ENCODE measurements at places on chromosomes 12 and 14.

DNA sequence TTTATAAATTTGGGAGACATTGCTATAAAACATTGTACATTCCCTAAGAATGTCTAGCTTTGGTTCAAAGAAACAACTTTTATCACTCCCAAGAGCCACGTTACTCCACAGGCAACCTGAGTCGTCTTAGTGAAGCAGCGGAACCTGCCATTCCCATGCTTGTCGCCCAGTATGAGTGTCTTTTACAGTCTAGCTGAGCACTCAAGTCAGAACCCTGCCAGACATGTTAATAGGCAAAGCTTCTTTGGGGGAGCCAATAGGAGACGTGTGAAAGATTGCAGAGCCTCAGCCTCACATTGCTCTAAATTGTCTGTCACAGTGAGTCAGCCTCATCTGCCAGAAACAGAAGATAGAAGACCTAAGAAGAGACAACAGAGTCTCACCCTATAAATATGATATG is 541.6 kb upstream of the FLRT2 start:
- no peak for DNase-seq

DNA sequence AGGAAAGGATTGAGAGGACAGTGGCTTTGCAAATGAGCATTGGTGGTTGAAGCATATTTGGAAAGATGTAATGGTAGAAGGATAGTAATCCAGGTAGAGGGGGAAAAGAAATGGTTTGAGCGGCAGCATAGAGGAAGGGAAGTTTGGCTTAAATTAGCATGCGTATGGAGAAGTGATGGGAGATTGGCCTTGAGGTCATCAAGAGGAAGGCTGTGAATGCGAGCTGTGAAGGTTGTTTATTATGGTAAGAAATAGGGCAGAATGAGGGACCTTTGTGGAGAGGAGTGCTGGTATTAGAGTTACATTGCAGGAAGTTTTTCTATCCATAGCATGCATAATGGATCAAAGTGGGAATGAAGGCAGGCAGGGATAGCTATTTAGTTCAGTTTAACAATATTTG is 162.1 kb downstream of the TMTC2 start:
- no peak for DNase-seq

GRCh38 chr12:57604992-57605810 is 577 bp downstream of the DTX3 start:
- no peak for DNase-seq

- DNase-seq = no peak
These were observed 64.3 kb downstream of the C2CD5 start for GRCh38 chr12:22480016-22480415.

DNA sequence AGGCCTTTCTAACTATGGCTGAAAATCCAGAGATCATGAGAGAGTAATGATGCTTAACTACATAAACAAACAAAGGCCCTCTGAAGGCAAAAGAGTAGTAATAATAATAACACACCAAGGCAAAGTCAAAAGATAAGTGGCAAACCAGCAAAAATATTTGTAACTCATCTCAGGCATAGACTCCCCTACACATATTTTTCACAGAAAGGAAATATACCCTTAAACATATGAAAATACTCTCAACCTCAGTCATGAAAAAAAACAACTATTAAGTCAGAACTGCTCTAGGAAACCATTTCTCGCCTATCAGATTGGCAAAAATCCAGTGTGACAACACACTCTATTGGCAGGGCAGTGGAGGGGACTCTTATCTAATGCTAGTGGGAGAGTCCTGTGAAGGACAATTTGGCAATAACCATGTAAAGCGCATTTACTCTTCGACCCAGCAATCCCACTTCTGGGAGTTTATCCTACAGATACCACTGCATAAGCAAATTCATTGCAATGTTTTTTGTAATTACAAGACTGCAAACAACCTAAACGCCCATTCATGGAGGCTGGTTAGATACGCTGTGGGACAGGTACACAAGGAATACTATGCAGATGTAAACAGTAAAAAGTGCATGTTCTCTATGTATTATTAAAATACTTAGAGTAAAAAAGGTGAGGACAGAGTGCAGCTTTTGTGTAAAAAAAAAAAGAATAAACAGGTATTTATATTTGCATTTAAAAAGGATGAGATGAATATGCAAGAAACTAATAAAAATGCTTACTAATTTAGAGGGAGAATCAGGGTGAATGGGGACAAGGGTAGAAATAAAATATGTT is 26.0 kb upstream of the IL22 start:
- DNase-seq = no peak

Data from naive thymus-derived CD8-positive, alpha-beta T cell (primary cell).